ENCODE measurements at places on chromosomes 6 and 20.
A peak's percentile ranks its signal among the peaks of the same experiment; 100 is the strongest.

- no peak for DNase-seq
These were observed 184.3 kb downstream of the THBS2 start for GRCh38 chr6:169069356-169069755.

DNA sequence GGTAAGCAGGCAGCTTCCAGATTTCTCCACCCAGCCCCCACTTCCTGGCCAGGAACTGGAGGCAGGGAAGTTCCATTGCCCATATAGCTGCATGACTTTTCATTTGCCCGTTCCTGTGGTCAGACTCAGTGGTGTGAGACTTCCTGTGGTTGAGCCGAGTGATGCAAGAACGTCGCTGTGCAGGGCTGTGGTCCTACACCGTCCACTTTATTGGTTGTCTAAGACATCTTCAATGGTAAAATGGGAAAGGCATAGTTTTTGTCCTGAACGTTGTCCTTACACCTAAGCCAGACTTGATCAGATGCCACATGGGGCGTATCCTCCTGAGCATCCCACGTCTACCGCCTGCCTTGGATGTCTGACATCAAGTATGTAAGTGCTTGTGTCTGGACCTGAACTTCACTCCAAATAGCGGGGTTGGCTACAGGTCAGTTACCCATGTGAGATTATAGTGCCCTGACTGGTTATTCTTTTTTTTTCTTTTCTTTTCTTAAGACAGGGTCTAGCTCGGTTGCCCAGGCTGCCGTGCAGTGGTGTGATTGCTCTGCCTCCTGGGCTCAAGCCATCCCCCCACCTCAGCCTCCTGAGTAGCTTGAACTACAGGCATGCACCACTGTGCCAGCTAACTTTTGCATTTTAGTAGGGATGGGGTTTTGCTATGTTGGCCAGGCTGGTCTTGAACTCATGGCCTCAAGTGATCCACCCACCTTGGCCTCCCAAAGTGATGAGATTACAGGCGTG, 25.9 kb upstream of the GTSF1L start:
- peak; percentile 30 for DNase-seq

DNA sequence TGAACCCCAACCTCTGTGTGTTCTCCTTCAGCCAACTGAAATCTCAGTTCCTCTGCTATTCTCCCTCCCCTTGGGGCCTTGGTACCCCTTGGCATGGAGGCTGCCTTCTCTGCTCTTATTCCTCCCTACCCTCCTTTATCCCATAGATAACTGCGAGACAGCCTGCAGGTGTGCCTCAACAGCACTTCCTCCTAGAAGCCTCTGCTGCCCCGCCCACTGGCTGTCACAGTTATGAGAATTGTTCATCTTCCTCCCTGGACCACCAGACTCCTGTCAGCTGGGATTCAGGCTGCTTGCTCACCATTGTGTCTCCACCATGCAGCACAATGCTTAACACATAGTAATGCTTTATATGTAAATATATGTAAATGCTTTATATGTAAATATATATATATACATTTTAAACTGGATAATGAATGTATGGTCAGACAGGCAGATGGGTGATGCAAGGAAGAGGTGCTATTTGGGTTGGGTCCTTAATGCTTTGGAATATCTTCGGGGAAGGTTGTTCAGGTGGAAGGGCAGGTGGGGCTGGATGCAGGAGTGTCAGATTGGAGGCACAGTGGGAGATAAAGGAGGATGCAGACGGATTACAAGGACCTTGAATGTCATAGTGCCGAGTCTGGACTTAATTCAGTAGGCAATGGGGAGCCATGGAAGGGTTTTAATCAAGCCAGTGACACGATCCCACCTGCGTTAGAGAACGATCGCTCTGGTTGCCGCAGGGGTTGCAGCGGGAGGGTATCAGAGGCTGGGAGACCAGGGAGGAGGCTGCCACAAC, 4.9 kb downstream of the CDH22 start:
- no peak for DNase-seq

- peak; percentile 52 for DNase-seq
These were observed 72.8 kb upstream of the CEP85L start for GRCh38 chr6:118724211-118724610.

GRCh38 chr6:54191461-54191860, 80.2 kb downstream of the MLIP start:
- DNase-seq = no peak

DNA sequence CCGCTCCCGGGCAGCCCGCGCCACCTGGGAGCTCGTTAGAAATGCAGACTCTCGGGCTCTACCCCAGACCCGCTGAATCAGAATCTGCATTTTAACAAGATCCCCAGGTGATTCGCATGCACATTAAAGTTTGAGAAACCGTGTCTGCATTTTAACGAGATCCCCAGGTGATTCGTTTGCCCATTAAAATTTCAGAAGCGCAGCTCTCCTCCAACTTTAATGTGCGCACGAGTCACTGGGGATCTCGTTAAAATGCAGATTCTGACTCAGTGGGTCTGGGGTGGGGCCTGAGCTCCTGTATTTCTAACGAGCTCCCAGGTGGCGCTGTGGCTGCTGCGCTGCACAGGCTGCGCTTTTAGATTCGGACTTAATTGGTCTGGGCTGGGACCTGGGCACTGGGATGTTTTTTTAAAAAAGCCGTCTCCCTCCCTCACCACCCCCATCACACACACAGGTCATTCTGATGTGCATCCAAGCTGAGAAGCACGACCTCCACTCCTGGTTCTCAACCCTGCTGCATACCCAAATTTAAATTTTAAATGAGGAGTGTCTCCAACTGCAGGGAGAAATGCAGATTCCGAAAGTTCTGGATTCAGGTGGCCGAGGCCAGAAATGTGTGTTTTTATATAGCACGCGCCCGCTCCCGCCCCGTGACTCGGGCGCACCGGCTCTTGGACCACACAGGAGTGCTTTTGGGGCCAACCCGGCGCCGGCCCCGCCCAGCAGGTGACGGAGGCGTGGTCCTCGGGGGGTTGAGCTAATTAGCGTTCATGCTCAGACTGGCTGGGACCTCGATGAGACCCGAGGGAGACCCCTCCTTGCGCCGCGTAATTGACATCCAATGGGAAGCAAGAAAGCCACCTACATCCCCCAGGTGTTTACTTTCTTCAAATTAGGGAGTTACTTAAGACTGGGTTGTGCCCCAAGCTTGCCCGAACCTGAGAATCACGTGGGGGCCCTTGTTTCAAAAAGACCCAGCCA, 85.8 kb downstream of the ZFP64 start:
- no peak for DNase-seq

DNA sequence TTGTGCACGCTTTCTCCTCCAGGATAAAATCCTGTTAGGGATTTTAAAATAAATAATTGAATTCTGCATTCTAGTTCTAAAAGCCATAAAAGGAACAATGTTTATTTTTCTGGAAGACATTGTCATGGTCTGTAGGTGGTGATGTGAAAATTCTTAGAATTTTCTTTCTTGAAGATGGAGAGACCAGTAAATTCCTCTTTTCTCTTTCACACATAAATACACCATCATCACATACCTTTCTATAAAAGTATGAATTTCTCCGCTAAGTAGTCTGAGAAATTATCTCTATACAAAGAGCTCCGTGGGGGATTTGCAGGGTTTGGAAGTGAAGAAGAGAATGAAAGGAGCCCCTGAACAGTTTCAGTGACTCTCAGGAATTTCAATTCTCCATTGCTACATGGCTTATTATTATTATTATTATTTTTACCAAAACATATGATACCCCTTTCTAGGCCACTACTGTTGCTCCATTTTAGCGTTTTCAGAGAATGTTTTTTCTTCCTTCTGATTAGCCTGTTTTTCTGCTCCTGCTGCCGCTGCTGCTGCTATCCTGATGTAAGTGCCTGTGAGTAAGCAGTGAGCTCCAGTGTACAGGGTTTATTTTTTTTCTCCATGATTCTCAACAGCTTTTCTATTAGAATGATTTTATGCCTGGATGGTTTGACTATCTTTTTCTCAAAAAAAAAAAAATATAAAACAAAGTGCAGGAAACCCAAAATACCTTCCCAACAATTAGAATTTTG, 145.8 kb downstream of the SAMD5 start:
- DNase-seq = no peak

GRCh38 chr20:40276301-40276700, 412.7 kb downstream of the MAFB start:
- no peak for DNase-seq

DNA sequence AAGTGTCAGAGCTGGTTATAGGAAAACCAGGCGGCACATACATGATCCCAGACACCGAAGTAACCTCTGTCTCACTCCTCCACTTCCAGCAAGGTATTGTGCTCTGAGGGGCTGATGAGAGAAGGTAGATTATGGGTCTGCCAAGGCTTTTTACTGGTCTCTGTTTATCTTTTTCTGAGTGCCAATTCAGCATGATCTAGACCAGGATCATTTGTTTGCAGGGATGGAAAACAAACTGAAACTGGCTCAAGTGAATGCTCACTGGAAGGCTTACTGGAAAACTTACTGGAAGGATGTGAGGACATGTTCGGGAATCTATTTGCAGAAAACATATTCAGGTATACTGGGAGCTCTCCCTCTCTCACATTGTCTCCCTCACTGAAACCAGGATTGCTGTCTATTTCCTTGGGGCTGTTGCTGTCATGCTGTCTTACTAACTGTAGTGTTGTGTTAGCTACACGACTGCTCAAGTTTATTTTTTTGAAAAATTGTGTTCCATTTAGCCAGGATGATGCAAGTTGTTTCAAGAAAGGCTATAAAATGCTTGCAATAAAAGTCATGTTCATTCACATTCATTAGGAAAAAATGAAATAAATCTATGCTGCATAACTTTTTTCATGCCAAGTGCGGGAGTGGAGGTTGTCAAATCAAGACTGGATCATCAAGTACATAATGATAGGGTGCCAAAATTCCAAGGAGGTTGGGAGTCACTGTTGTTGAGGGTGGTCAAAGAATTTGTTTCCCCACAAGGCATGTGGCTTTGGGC, 37.0 kb downstream of the KLHL31 start:
- DNase-seq = no peak

GRCh38 chr20:47466213-47466612, 35.5 kb upstream of the NCOA3 start:
- no peak for DNase-seq

GRCh38 chr6:156822747-156823206, 45.6 kb downstream of the ARID1B start:
- DNase-seq = no peak

GRCh38 chr6:17536586-17536985, 63.5 kb upstream of the FAM8A1 start:
- DNase-seq = no peak

DNA sequence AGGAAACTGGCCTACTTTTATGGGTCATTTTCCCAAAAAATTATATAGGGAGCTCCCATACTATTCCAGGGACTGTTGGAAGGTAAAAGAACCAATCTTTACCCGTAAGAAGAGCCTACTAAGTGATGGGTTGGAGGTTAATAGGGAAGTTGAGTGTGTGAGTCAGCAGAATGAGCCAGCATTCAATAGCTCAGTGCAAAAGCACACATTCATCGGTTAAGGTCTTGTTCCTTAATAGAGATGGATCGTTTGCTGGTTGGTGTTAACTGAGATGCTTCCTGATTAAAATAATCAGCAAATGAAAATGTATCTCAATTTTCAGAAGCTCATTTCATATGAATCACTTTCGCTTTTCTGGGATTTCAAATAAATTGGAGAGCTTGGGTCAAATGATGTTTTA, 115.3 kb upstream of the MRPS10 start:
- no peak for DNase-seq

- no peak for DNase-seq
These were observed 63.8 kb downstream of the ADTRP start for GRCh38 chr6:11714798-11715285.

DNA sequence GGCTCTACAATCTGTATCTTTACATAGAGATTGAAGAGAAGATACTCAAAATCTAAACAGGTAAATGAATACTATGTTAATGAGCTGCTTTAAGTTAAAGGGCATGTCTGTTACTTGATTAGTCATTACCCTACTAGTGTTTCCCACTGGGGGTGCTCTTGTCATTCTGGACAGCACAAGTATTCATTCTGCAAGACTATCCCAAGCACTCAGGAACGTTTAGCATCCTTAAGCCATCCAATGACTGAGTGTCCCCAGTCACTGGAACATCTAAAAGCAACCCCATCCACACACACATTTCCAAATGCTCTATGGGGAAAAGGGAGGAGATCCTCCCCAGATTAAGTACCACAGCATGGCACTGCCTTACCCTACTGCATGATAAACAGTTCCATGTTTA, 25.7 kb downstream of the EZR start:
- DNase-seq = peak; percentile 68

- no peak for DNase-seq
These were observed 13.4 kb upstream of the GMNN start for GRCh38 chr6:24761193-24761835.

Measured in B cell (primary cell).